ENCODE measurements at places on chromosomes 3 and 15.

GRCh38 chr3:7428206-7428718, 567.3 kb downstream of the GRM7 start:
- no peak for DNase-seq

GRCh38 chr3:128112357-128112968, 11.1 kb downstream of the RUVBL1 start:
- DNase-seq, result peak; percentile 71

DNA sequence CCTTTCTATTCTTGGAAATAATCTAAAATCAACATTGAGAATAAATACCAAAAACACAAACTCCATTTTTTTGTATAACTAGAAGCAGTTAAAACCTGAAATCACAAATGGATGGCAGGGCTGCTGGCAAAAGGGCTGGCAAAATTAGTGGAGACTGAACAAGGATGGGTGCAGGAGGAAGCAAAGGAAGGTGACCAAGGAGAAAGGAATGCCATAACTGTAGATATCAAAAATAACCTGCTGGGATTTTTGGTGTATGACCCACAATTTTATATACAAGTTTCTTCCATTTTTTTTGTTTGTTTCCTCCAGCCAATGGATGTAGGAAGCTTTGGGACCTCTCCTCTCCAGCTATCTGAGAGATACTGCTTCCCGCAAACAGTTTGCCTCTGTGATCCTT, 12.7 kb downstream of the CFAP44 start:
- no peak for DNase-seq

DNA sequence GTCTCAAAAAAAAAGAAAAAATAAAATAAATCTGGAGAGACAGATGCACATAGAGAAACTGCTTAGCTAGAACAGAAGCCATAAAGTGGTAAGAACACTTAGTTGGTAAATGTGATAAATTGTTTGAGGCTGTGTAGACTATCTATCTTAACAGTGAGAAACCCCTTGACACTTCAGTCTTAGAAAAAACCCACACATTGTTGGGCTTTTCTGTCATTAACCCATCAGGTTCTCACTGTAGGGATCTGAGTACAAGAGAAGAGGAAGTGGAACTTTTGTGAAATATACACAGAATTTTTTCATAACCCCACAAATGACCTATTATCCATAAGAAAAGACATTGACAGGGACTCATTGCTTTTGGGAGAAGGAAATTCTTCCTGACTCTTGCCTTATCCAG, 24.4 kb downstream of the TP63 start:
- no peak for DNase-seq

- no peak for DNase-seq
Measured at GRCh38 chr3:69983546-69984265, 15.8 kb upstream of the SAMMSON start.

All from DMS53 (cell line).